RPMI8226 (cell line): ENCODE measurements at places on chromosomes 6 and 20.

GRCh38 chr6:14758421-14759081 is 487.3 kb upstream of the JARID2 start:
- no peak for DNase-seq

DNA sequence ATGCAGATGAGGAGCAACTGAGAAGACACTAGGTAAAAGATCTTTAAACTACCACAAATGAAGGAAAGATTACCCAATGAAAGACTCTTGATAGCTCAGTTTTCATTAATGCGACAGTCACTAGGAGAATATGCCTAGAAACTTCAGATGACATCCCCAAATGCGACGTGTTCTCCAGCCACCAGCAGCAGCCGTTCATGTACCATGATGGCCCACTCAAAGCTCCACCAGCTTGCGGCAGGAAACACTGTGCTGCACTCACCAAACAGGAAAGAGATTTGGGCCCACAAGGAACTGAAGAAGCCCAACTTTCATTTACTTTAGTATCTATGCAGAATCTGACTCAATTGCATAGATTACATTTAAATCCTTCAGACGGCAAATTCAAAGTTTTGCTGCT is 7.5 kb downstream of the DIDO1 start:
- DNase-seq = no peak

DNA sequence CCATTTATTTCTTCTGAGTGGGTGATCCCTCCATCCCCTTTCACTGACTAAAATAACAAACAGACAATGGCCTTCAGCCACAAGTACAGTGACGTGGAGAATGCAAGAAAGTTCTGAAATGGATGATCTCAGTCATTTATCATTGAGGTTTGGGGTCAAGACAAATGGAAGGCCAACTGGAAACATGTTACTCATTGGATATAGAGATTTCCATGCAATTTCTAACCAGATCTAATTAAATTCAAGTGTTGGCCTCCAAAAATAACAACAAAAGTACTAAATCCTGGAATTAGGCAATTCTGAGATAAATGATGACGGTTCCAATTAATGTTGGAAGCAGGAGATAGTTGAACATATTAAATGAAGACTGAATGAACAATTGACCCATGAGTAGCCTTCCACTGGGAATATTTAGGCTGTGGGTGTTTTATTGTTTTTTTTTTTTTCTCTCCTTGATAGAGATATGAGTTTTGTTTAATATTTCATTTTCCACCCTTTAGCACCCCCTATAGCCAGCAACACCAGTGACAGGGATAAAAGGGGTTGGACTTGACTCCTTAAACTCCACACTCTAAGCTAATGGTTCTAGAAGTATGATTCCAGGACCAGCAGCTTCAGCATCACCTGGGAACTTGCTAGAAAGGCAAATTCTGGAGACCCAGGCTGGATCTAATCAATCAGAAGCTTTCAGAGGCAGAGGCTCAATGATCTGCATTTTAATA is 112.8 kb downstream of the BCAS1 start:
- DNase-seq = no peak

- no peak for DNase-seq
These were observed 119.4 kb downstream of the ZFAND3 start for GRCh38 chr6:37938909-37939308.

DNA sequence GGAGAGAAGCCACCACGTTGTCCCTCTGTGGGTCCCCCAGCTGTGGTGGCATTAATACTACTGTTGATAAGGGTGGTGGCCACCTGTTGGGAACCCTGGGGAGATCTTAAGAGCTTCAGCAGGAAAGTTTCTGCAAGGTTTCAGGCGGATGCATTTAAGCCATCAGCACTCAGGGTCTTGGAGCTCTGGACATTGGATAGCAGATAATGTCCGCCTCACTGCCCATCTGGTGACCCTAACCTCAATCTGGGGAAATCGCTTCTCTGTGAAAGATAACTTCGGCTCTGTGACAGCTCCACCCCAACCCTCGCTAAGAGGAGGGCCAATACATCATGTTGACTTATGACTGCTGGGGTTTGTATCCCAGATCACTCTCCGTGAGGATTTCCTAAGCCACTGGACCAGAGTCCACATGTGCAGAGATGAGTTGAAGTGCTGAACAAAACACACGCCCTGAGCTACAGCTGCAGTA is 92.9 kb downstream of the FOXC1 start:
- DNase-seq = no peak

GRCh38 chr20:44034451-44034850 is 119.8 kb downstream of the TOX2 start:
- no peak for DNase-seq

DNA sequence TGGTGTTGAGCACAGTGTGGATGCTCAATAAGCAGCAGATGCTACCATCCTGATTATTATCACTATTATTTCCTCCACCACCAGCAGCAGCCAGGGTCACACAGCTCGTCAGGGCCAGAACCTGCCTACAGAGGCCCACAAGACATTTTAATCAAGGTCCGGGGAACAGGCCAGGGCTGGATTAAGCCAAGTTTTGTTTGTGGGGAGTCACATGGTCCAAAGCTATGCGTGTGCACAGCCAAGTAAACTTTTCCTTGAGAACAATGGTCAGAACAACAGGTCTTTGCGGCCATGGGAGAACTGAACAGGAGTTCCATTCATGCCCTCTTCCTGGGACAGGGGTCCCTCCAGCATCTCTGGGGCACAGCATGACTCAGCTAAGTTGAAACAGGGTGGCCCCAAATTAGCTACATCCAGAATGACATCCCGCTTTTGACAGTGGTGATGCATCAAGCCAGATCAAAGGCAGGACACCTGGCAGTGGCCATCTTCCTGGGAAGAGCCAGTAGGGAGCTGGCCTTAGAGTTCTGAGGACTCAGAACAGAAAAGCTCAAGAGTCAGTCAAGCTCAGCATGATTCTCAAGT is 11.7 kb downstream of the SNTA1 start:
- DNase-seq = no peak

- no peak for DNase-seq
These were observed 26.5 kb downstream of the ANKRD6 start for GRCh38 chr6:89459501-89459900.

DNA sequence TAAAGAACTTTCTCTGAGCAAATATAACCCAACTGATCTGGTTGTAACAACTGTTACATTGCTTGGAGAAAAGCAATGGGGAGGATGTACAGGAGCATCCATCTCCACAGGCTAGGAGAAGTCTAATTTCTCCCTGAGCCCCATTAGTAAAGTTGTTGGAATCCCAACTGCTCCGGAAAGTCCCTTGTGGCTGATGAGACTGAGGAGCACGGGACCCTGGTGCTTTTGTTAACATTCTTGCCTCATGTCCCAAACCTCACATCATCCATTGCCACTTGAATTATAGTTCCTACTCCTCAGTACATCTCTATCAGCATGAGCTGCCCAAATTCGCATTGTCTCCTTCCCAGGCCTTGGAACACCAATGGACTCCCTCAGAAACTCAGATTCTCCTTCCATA is 260.6 kb upstream of the BMP2 start:
- no peak for DNase-seq

DNA sequence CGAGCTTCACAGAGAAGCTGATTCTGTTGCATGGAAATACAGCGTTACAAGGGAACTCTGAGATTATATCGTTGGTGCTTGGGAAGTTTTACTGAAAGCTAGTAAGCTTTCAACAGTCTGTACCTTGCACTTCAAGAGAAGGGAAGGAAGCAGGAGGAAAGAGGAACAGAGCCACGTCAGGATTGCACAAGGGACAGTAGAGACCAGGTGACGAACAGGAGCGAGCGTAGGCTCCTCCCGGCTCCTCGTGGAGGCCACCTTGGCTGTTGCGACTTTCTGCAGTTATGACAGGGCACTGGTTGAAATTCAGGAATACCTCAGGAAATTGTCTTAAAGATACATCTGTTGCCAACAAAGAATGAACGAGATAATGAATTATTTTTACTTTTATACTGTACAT is 18.8 kb downstream of the RTF2 start:
- DNase-seq = no peak

DNA sequence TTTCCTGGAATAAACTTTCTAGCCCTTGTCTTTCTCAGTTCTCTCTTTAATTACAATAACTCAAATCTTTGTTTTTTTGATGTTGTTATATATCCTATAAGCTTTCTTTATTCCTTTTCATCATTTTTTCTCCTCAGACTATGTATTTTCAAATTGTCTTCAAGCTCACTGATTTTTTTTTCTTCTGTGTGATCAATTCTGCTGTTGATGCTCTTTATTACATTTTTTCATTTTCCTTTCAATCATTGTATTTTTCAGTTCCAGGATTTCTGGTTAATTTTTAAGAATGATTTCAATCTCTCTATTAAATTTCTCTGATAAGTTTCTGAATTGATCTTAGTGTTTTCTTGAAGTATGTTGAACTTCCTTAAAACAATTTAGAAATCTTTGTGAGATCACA is 209.7 kb downstream of the TBC1D32 start:
- no peak for DNase-seq

- DNase-seq = no peak
These were observed 54.3 kb downstream of the ID4 start for GRCh38 chr6:19891451-19891850.

GRCh38 chr20:50110141-50111047 is 2.6 kb downstream of the UBE2V1 start:
- DNase-seq = peak; percentile 63

GRCh38 chr20:13302647-13303450 is 81.8 kb downstream of the ISM1 start:
- DNase-seq = peak; percentile 51

DNA sequence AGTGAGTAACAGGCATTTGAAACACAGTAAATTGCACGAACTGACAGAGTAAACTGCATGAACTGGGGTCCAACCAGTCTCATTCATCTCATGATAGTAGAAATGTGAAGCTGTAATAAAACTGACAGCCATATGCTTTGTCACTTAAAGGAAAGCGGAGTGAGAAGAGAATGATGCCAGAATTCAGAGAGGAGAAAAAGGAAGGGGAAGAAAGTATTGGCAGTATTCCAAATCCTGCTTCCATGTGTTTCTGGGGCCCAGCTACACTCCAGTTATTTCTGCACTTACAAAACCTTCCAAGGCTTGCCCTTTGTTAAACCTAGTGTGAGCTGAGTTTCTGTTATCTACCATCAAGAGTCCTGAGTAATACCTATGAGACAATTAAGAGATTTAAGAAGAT is 17.2 kb downstream of the SNX14 start:
- no peak for DNase-seq

- no peak for DNase-seq
These were observed 181.9 kb downstream of the HAO1 start for GRCh38 chr20:7758406-7758805.

- no peak for DNase-seq
These were observed 159.9 kb downstream of the SOX4 start for GRCh38 chr6:21753241-21754108.

GRCh38 chr6:145830612-145831011 is 16.0 kb upstream of the FBXO30 start:
- DNase-seq = no peak

DNA sequence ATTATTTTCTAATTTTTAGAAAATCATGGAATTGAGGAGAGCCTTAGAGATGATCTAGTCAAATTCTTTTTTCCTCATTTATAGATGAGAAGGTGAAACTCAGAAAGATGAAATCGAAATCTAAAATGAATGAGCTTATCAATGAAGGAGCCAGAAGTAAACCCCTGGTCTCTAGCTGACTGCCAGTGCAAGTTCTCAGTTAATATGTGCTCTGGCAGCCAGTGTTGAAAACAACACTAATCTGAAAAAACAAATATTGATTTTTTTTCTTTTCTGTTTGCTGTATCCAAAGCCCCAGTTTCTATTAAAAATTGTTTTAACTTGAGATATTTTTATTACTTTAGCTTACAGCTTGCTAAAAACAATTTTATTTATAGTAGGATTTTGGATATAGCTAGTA is 21.5 kb upstream of the PBOV1 start:
- DNase-seq = no peak

DNA sequence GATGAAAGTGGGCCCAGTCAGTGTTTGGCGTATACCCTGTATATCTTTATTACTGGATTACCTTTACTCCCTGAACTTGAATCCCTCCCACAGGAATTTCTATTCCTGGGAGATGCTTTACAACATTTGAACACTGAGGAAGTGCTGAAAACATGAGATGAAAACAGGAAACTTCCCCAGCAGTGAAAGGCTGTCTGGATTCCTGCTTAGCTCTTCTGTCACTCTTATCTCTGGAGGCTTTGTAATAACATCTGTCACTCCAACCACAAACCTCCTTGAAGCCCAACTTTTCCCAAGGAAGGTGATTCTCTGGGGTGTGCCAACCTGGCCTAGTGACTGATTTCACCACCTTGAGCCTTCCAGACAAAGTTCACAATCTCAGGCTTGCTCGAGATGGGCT is 264.5 kb upstream of the BMP2 start:
- no peak for DNase-seq

- DNase-seq = peak; percentile 38
These were observed 12.5 kb upstream of the THBD start for GRCh38 chr20:23061734-23062561.

GRCh38 chr6:108666656-108667260 is 106.0 kb downstream of the FOXO3 start:
- no peak for DNase-seq

DNA sequence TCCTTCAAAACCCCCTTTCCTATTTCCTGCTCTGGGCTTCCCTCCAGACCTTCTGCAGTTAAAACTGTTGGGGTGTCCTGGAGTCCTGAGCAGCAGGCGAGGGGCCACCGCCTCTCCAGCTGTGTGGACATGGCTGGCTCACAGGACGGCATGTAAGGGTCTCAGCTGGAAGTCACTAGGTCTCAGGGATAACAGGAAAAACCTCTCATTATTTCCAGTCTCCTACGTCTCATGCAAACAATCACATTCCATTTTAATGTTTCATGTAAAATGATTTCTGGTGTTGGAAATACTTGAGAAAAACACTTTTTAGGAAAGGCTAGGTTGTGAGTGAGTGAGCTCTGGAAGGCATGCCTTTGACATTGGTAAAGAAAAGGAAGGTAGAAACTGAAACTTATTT is 158.7 kb downstream of the SCML4 start:
- no peak for DNase-seq

DNA sequence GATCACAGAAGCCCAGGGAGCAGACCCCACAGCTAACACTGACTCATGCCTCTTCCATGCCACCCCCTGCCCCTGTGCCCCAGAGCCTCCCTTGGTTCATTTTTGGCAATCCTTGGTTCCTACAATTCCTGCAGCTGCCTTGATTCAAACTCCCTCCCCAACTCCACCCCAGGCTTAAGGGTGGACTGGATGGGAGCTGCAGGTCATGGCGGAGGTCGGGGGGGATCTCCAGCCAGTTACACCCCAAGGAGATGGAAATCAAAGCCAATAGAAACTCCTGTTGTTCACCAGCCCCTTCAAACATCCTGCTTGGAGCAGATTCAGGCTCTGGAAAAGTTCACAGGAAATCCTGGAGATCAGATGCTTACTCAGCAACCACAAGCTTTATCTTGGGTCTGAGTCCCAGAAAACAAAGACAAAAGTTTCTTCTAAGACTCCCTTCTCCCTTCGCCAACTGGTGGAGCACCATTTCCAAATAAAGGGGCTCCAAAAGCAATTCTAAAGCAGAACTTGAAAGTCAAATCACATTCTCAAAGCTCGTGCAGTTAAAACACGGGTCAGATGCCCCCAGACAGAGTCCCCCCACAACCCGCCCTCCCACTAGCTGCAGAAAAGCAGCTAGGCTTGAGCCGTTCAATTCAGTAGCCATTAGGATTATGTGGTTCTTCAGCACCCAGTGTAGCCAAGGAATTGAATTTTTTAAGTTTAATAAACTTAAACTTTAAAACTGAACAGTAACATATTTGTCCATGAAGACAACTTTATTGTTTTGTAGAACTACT is 149.5 kb downstream of the ANKRD60 start:
- DNase-seq = no peak
